ENCODE measurements at places on chromosomes 11 and 22.

GRCh38 chr22:35637254-35637653, 11.0 kb upstream of the APOL6 start:
- DNase-seq: no peak

GRCh38 chr11:58127350-58127749, 2.0 kb upstream of the OR9I1 start:
- no peak for DNase-seq

- DNase-seq: peak; percentile 89
Observed at GRCh38 chr22:38069372-38070249, 12.4 kb downstream of the PICK1 start.

- no peak for DNase-seq
Observed at GRCh38 chr11:126423154-126423553, 67.7 kb downstream of the ST3GAL4 start.

GRCh38 chr11:116473206-116473769, 299.5 kb downstream of the BUD13 start:
- no peak for DNase-seq

DNA sequence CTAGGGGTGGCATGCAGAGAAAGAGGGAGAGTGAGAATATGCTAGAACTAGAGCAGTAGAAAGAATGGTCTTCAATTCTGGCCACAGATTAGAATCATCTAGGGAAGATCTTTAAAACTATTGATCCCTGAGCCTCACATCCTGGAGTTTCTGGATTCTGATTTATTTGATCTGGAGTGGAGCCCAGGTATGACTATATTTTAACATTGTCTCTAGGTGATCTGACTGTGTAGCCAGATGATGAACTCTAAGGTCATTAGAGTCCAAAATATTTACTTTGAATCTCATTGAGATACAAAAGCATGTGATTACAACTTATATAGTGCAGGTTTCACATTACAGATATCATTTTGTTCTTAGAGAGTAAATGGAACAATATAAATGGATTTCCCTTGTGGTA, 79.7 kb downstream of the FDX1 start:
- no peak for DNase-seq

GRCh38 chr11:59801160-59801706, 9.3 kb downstream of the MRPL16 start:
- DNase-seq: no peak

DNA sequence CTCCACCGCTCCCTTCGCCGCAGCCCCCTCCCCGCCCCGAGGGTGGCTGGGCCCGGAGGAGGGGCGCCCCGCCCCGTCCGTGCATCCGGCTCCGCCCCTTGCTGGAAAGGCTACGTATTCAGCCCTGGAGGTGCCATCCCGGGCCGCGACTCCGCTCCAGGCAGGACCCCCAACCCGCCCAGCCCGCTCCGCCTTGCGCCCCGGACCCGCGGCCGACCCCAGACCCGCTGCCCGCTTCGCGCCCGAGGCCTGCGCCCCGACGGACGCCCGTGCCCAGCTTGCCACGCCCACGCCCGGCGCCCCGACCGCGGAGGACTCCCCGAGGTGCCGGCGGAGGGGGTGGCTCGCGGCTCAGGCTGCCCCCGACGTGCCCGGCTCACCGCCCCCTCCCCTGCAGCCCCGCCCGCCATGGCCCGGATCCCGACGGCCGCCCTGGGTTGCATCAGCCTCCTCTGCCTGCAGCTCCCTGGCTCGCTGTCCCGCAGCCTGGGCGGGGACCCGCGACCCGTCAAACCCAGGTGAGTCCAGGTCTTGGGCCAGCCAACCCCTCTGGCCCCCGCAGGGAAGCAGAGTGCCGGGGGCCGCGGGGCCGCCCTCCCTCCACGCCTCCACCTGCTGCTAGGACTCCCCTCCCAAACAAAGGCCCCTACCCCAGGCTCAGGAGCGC, at the start of gene ADM2:
ADM2 (plus strand) TSS at position 104 of the 667 bp plus-strand sequence; CDS start at position 409, 305 bp downstream.
- DNase-seq: no peak

DNA sequence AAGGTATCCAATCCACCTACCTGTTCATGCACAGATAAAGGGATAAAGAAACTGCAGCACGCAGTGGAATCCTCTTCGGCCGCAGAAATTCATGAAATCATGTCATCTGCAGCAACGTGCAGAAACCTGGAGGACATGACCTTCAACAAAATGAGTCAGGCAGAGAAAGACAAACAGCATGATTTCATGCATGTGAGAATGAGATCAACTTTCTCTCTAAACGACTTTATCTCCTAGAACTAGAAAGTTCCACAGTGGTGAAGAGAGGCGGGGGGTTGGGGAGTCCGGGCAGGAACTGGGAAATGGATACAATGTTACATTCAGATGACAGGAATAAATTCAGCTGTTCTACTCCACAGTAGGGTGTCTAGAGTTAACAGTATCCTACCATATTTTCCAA, 9.9 kb downstream of the RGL4 start:
- DNase-seq: no peak

DNA sequence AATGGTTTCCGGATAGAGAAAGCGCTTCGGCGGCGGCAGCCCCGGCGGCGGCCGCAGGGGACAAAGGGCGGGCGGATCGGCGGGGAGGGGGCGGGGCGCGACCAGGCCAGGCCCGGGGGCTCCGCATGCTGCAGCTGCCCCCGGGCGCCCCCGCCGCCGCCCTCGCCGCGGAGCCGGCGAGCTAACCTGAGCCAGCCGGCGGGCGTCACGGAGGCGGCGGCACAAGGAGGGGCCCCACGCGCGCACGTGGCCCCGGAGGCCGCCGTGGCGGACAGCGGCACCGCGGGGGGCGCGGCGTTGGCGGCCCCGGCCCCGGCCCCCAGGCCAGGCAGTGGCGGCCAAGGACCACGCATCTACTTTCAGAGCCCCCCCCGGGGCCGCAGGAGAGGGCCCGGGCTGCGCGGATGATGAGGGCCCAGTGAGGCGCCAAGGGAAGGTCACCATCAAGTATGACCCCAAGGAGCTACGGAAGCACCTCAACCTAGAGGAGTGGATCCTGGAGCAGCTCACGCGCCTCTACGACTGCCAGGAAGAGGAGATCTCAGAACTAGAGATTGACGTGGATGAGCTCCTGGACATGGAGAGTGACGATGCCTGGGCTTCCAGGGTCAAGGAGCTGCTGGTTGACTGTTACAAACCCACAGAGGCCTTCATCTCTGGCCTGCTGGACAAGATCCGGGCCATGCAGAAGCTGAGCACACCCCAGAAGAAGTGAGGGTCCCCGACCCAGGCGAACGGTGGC, 15.7 kb downstream of the PIK3IP1 start:
- no peak for DNase-seq

GRCh38 chr11:69483691-69484426, 2.4 kb downstream of the LINC01488 start:
- no peak for DNase-seq

DNA sequence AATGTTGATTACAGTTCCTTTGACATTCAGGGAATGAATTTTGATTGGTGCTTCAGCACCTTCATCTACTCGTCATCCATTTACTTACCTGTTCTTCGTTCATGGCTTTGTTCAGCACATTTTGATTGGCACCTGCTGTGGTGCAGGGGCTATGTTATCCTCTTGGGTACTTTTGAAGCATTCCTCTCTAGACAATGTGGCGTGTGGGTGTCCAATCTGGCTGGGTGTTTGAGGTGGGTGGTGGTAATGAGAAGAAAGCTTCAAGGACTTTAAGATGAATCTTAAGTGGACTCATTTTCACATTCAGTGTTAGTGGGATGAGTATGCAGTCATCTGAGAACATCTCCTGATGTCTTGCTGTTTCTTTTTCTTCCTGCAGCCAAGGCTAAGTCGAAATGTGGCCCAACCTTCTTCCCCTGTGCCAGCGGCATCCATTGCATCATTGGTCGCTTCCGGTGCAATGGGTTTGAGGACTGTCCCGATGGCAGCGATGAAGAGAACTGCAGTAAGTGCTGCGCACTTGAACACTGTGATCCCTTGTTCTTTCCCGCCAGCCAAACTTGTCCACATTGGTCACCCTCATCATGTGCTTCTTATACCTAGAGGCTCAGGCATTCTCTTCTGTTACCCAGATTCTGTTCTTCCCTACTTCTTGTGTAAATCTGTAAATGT, 137.5 kb downstream of the LDLRAD3 start:
- DNase-seq: no peak

GRCh38 chr11:20668844-20669819, at the start of gene NELL1:
NELL1 (plus strand) TSS chr11:20669586.
- no peak for DNase-seq

DNA sequence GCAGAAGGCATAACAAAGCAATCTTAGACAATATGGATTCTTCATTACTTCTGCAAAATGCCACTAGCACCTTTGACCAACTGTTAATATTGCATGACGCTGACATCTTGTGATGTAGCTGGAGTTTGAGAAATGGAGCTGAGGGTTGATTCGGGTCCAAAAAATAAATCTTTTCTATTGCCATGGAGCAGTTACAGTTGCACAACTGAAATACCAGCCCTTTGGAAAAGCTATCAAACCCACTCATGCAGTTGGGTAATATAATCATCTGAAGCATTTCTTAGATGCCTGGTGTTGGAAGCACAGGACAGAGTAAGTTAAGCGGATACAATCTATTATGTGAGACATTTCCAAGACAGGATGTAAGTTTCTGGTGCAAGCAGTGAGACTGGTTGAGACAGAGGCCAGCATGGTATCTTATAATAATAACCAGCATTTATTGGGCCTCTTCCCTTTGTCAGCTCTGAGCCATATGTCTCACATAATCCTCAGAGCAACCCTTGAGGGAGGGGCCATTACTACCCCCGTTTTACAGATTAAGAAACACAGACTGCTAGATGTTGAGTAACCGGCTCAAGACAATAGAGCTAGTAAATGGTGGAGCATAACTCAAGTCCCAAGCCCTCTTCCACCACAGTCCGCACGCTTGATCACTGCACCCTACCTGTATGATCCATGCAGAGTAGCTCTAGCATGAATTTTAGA, 74.9 kb upstream of the CAPRIN1 start:
- no peak for DNase-seq

DNA sequence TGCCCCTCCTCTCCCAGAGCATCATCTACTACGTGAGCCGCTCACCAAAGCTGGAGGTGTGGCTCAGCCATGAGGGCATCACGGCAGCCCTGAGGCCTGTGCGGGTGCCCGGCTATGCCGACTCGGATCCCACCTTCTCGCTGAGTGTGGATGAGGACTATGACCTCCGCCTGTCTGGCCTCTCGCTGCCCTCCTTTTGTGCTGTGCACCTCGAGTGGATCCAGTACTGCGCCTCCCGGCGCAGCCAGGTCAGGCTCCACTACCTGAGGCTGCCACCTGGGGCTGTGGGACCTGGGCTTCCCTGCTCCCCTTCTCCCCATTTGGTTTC, 3.8 kb upstream of the SIPA1 start:
- DNase-seq: no peak

DNA sequence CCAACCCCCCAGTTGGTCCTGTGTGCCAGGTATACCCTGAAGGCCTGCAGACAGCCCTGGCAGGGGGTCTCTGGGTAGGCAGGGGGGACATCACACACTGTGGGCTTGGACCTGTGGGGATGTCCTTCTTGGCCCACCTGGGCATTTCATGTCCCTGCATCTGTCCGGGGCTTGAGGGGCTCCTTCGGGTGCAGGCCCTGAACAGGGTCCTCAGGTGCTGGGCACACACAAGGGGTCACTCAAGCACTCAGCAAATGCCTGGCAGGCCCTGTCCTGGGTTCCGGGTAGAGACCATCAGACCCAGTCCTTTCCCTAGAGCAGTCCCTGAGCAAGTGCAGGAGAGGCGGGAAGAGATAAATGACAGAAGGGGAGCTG, 70.5 kb upstream of the WNT11 start:
- DNase-seq: no peak

DNA sequence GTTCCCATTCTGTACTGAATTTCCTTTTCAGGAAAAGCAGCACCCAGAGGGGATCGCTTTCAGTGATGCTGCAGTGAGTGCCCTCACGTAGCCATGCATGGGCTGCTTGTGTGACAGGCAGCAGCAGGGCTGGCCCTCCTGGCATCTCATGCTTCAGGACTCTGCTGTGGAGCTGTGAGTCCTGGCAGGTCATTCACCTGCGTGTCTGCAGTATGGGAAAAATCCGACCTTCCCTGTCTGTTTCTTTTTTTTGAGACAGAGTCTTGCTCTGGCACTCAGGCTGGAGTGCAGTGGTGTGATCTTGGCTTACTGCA, 13.4 kb downstream of the GLB1L2 start:
- no peak for DNase-seq

DNA sequence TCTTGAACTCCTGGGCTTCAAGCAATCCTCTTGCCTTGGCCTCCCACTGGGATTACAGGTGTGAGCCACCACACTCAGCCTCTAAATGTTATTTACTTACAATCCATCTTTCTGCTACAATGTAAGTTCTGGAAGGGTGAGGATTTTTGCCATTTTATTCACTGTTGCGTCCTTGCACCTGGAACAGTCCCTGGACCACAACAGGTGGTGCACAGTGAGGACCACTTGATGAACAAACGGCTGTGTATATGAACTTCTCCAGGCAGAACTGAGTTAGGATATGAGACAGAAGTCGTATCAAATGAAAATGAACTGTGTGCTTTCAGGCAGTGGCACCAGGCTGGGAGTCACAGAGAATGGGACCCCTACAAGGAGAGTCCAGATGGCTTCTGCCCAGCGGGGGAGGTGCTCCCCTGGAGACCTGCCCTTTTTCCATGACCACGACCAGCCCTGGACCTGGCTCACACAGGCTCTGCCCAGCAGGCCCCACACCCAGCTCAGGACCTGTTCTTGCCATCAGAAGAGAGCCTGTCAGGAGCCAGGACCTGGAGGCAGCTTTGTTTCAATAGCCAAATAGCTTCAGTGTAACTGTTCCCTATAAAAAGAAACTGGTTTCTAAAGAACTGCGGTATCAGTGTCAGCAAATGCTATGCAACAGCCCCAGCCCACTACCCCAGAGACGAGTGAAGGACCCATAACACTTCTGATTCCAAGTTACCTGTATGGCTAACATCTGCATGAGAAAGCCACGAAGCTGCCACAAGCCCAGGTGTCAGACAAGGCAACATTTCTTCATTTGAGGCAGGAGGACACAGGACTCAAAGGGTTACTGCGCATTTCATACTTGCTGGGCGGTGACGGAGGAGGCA, 104.9 kb downstream of the MICAL3 start:
- DNase-seq: no peak

GRCh38 chr11:104734998-104735397, 163.3 kb downstream of the CASP12 start:
- DNase-seq: no peak

All from globus pallidus (tissue), 1 donor.